Activated CD8-positive, alpha-beta memory T cell treated with anti-CD3 and anti-CD28 coated beads, Interleukin-2, amount 50 U/mL, for 4 hours (primary cell): ENCODE measurements at places on chromosomes 5 and 9.

DNA sequence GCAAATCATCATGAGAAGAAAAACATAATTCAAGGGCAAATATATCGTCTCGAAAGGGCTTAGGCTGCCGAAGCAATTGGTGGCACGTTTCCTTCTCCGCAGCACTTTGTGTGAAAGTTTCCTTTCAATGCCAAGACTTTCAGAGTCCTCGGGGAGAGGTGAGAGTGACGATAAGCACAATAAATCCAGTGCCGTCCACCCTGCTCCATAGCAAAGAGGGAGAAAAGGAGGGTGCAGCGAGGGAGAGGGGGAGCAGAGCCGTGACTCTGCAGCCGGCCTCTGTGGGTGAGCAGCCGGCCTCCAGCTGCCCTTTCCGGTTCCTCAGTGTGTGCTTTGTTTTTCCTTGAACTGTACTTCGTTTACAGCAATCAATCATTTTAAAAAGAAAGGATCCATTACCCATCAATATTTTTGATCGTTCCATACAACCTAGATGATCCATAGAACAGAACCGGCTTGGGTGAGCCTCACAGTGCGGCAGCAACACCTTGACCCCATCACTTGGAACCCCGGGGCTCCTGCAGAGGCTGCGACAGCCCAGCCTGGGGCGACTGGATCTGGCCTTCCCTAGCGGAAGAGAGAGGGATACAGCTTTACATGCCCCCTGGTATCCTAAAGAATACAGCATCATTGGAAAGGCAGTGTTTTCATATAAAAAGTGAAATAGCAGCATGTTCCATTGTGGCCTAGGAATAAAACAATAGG is 247.0 kb upstream of the IRX4 start:
- DNase-seq = no peak

DNA sequence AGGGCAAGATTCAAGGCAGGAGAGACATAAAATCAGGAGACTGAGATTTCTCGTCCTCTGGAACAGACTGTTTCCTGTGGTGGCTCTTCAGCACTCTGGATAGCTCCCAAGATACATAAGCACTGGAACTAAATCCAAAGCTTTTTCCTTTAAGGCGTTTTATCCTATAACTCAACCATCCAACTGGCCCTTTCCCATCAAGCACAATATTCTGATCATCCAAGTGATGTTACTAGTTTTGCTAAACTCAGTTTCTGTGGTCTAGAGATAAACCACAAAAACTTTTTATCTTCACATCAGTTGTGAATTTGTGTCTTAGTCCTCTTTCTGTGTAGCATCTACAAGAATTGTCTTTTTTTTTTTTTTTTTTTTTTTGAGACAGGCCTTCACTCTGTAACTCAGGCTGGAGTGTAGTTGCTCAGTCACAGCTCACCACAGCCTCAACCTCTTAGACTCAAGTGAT is 299.4 kb downstream of the COX7C start:
- no peak for DNase-seq

GRCh38 chr5:87899721-87900131 is 368.9 kb downstream of the TMEM161B start:
- no peak for DNase-seq

- no peak for DNase-seq
These were observed 278.8 kb downstream of the EBF1 start for GRCh38 chr5:158820891-158821290.
